ENCODE measurements at places on chromosomes 3 and 15. TPM values are rescaled to one million over a fixed set of nuclear protein-coding genes. Genes with fewer than 3 reads are reported as not detected.
A peak's percentile ranks its signal among the peaks of the same experiment; 100 is the strongest.

- DNase-seq, result peak; percentile 61
- H3K4me1 ChIP-seq, result no peaks in the 10 kb centered on the region
- no peak overlapping the region for H3K4me3 ChIP-seq
- no peaks in the 10 kb centered on the region for H3K27me3 ChIP-seq
Observed at GRCh38 chr15:74489518-74490338, 28.8 kb upstream of the UBL7 start.

DNA sequence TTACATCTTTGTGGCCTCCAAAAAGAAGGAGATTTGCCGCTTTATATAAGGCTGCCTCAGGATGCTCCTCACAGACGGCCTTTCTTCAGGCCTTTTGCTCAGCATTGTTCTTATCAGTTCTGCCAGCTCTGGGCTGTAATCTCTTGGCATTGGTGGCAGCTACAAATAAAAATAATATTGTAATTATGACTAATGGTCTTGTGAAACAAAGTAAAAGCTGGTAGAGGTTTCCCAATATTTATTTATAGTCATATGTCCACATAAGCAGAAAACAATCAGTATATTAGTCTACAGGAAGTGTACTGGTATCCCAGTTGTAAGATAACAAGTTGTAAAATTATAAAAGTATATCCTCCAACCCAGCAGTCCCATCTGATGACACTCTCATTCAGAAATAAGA, 7.3 kb downstream of the NEK4 start:
- peaks cover 4% of the 10 kb centered on the region for H3K4me1 ChIP-seq
- no peaks in the 10 kb centered on the region for H3K27me3 ChIP-seq
- H3K36me3 ChIP-seq, result peaks cover 94% of the 10 kb centered on the region
- H3K4me3 ChIP-seq, result no peak overlapping the region
- no peak overlapping the region for H3K27ac ChIP-seq
- DNase-seq, result no peak

DNA sequence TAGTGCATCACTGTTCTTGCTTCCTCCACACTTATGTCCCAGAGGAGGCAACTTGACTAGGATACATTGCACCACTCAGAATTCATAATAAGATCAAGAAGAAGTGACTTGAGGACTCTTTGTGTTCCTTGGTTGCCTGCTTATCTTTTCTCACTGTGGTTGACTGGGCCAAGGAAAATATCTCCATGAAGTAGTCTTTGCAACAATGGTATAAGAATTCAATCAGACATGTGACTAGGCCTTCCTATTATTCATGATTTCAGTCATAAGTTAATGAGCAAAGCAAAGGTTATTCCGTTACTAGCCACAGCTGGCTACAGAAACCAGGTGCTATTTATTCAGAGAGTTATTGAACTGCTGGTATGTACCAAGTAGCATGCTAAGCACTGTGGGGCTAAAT, 359.3 kb downstream of the RORA start:
- peaks cover 16% of the 10 kb centered on the region for H3K4me1 ChIP-seq
- no peak overlapping the region for H3K4me3 ChIP-seq
- H3K27ac ChIP-seq, result no peak overlapping the region
- no peaks in the 10 kb centered on the region for H3K36me3 ChIP-seq

GRCh38 chr15:36567445-36567844, 12.0 kb upstream of the CDIN1 start:
- H3K36me3 ChIP-seq, result no peaks in the 10 kb centered on the region
- H3K4me1 ChIP-seq, result no peaks in the 10 kb centered on the region
- H3K27me3 ChIP-seq, result no peaks in the 10 kb centered on the region
- H3K4me3 ChIP-seq, result no peak overlapping the region
- DNase-seq, result no peak

DNA sequence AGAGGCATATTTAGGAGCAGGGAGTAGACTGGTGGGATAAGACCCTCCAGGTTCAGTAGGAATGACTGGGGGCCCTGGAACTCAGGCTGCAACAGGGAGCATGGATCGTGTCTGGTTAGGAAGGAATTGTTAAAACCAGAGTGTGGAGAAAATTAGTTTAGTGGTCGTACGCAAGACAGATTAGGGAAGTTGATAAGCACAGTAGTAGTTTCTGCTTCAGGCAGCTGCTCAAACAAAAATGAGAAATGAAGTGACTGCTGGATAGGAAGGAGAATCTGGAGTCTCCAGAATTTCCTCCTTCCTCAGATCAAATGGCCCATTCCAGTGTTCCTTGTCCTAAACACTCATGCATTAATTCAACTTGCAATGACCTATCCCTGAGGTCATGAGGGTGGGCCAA, 11.2 kb downstream of the MYD88 start:
- no peaks in the 10 kb centered on the region for H3K36me3 ChIP-seq
- no peak overlapping the region for H3K4me3 ChIP-seq
- peak overlapping the region; percentile 2 for H3K27ac ChIP-seq
- H3K4me1 ChIP-seq, result peaks cover 37% of the 10 kb centered on the region

DNA sequence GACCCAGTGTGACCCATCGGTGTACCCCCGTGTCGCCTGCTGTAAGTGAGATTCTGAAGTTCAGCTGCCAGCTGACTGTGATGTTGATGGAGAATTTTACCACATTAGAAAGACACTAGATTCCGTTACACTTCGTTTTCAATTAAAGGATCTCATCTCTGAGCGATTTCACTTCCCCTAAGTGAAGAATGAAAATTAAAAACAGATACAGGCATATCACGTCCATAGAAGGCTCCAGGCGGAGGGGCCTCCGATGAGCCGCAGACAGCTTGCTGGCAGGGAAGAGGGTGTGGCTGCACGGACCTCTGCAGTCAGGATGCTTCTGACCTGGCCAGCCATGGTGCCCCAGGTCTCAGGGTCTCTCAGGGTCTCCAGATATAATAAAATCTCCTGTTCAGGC, 6.6 kb upstream of the CPN2 start:
- no peaks in the 10 kb centered on the region for H3K4me1 ChIP-seq
- H3K4me3 ChIP-seq, result no peak overlapping the region
- DNase-seq, result no peak
- no peak overlapping the region for H3K27ac ChIP-seq
- no peaks in the 10 kb centered on the region for H3K36me3 ChIP-seq
- no peaks in the 10 kb centered on the region for H3K27me3 ChIP-seq

DNA sequence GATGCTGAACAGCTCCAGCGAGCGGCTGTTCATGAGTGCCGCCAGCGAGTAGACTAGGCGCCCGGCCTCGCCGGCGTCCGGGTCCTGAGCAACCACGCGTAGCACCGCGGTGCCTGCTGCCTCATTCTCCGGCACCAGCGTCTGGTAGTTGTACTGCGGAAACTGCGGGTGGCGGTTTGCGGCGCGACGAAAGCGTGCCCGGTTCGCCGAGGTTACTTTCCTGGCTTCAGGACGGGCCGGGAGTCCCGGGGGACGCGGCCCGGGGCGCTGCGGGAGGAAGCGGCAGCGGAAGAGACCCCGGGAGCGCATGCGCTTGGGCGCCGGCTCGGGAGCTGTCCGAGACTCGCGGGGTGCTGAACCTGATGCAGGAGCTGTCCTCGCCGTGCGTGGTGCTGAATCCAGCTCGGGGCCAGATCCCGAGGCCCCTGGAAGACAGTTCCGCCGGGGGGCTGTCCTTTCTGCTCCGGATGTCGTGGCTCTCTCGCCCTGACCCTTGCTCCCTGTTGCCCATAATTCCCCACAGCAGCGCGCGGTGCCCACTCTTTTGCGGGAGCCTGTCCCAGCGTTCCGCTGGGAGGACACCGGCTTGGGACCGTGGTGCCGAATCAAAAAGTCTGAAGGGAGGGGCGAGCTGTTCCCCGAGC, 1.1 kb downstream of the CELSR3 start:
- DNase-seq, result peak; percentile 74
- H3K27me3 ChIP-seq, result peaks cover 38% of the 10 kb centered on the region
- H3K4me3 ChIP-seq, result peak overlapping the region; percentile 39
- H3K36me3 ChIP-seq, result no peaks in the 10 kb centered on the region
- peaks cover 28% of the 10 kb centered on the region for H3K4me1 ChIP-seq
- H3K27ac ChIP-seq, result no peak overlapping the region

DNA sequence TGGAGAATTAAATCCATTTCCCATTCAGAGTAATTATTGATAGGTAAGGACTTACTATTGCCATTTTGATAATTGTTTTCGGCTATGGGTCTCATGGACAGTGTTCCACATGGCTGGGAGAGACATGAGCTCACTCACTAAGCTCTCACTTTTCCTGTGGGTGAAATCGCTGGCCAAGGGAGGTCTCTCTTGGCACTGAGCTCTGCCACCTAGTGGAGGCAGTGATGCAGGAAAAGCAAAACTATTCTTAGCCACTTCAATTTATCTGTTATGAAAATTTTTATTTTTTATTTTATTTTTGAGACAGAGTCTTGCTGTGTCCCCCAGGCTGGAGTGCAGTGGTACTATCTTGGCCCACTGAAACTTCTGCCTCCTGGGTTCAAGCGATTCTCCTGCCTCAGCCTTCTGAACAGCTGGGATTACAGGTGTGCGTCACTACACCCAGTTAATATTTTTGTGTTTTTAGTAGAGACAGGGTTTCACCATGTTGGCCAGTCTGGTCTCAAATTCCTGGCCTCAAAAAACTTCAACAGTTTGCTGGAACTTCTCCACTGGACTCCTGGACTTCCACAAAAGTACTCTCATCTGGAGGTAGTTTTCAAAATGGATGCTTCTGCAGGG, 4.7 kb upstream of the RNF13 start:
- H3K27me3 ChIP-seq, result no peaks in the 10 kb centered on the region
- H3K36me3 ChIP-seq, result no peaks in the 10 kb centered on the region
- no peak overlapping the region for H3K27ac ChIP-seq
- H3K4me3 ChIP-seq, result no peak overlapping the region

- no peaks in the 10 kb centered on the region for H3K36me3 ChIP-seq
- no peak for DNase-seq
- no peaks in the 10 kb centered on the region for H3K27me3 ChIP-seq
Observed at GRCh38 chr15:78457101-78457500, 19.1 kb downstream of the IREB2 start.

DNA sequence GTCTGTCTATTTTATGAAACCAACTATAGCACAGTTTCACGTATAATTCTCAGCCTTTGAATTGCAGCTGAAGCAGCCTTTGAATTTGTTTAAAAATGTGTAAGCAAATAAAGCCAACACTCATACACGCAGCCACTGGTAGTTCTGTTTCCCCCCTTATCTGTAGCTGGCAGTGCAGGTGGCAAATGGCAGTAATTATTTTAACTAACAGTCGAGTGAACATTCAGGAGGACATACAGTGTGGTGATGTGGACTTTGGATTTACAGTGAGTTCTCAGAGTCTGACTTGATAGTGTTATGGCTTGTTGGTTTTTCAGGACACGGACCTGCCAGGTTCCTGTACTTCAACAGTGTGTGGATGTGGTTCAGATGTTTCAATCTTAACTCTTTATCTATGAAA, 64.0 kb upstream of the SKOR1 start:
- H3K4me3 ChIP-seq, result no peak overlapping the region
- H3K36me3 ChIP-seq, result no peaks in the 10 kb centered on the region
- no peak overlapping the region for H3K27ac ChIP-seq
- H3K4me1 ChIP-seq, result peaks cover 5% of the 10 kb centered on the region

GRCh38 chr15:32715276-32715675, 2.5 kb upstream of the GREM1 start:
- H3K4me1 ChIP-seq, result peaks cover 30% of the 10 kb centered on the region
- H3K27ac ChIP-seq, result no peak overlapping the region
- H3K36me3 ChIP-seq, result no peaks in the 10 kb centered on the region
- H3K27me3 ChIP-seq, result peaks cover 70% of the 10 kb centered on the region
- no peak overlapping the region for H3K4me3 ChIP-seq

GRCh38 chr3:178618896-178619295, 82.7 kb downstream of the KCNMB2 start:
- H3K27me3 ChIP-seq, result no peaks in the 10 kb centered on the region
- no peaks in the 10 kb centered on the region for H3K36me3 ChIP-seq
- no peaks in the 10 kb centered on the region for H3K4me1 ChIP-seq
- H3K4me3 ChIP-seq, result peak overlapping the region; percentile 0
- H3K27ac ChIP-seq, result no peak overlapping the region

- H3K27me3 ChIP-seq, result no peaks in the 10 kb centered on the region
- H3K36me3 ChIP-seq, result no peaks in the 10 kb centered on the region
- H3K4me1 ChIP-seq, result no peaks in the 10 kb centered on the region
- H3K4me3 ChIP-seq, result no peak overlapping the region
- no peak for DNase-seq
Observed at GRCh38 chr3:1421577-1421976, 328.8 kb downstream of the CNTN6 start.

GRCh38 chr3:192573240-192573639, 154.1 kb downstream of the FGF12 start:
- H3K27ac ChIP-seq, result no peak overlapping the region
- no peaks in the 10 kb centered on the region for H3K4me1 ChIP-seq
- no peak for DNase-seq

DNA sequence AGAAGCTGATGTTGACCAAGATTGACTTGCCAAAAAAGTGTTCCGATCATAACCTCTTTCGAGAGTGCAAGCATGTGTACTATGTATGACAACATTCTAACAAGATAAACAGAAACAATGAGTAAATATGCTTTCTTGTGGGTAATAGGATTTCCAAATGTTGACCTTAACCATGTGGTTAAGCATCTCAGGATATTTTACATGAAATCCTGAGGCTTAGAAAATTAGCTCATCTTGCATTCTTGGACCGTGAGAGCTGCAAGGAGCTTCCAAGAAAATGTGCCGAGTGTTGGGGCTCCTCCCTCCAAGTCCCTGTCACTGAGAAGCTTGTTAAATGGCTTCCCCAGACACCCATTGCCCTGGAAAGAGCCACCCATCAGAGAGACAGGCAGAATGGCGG, 50.1 kb downstream of the C3orf20 start:
- no peak for DNase-seq
- H3K4me3 ChIP-seq, result no peak overlapping the region
- peak overlapping the region; percentile 58 for H3K27ac ChIP-seq
- H3K27me3 ChIP-seq, result no peaks in the 10 kb centered on the region

DNA sequence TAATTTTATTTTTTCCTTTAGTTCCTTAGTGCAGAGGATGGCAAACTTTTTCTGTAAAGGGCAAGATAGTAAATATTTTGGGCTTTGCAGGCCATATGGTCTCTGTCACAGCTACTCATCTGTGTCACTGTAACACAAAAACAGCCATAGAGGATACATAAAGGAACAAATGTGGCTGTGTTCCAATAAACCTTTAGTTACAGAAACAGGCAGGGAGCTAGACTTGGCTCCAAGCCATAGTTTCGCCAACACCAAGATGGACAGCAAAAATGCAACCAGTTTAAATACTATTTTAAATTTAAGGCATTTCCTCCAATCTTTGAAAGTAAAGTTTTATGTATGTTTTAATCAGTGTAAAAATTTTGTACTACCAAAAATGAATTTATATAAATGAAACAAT, 753.4 kb downstream of the FHIT start:
- H3K36me3 ChIP-seq, result no peaks in the 10 kb centered on the region
- no peak for DNase-seq
- H3K4me3 ChIP-seq, result no peak overlapping the region
- no peaks in the 10 kb centered on the region for H3K4me1 ChIP-seq
- no peaks in the 10 kb centered on the region for H3K27me3 ChIP-seq

The CCDC33 gene
- total RNA-seq, result 5.9 TPM

The REC114 gene
- not detected for total RNA-seq

The ALDH1A2 gene
- 49.4 TPM for total RNA-seq

The ANKRD63 gene
- total RNA-seq, result not detected

The NR1I2 gene
- 0.21 TPM for total RNA-seq

The IFT57 gene
- 128 TPM for total RNA-seq

The ZNF80 gene
- not detected for total RNA-seq
